Stimulated activated naive B cell treated with anti-CD40 and anti-IgM and Interleukin-4, amounts not matched to agents 10 μg/mL and 1 μg/mL and 100 μg/mL, for 72 hours (primary cell): ENCODE measurements at places on chromosomes 11 and 22.

- DNase-seq, result no peak
Observed at GRCh38 chr11:20362481-20362880, 1.0 kb upstream of the HTATIP2 start.

GRCh38 chr11:94170953-94171352 is 42.3 kb downstream of the PANX1 start:
- no peak for DNase-seq

DNA sequence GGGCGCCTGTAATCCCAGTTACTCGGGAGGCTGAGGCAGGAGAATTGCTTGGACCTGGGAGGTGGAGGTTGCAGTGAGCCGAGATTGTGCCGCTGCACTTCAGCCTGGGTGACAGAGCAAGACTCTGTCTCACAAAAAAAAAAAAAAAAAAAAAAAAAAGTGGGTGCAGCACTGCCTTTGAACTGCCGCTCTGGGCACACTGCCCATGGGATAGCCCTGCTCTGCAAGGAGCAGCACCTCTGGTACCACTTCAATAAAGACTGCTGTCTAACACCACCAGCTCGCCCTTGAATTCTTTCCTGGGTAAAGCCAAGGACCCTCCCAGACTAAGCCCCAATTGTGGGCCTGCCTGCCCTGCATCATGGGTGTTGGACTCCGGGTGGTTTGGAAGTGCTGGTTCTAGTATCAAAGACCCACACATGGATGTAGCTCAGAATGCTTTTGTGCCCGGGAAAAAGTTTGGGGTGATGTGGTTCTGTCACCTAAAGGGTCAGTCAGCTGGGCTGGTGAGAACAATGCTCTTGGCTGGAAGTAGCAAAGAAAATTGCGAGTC is 444.3 kb downstream of the TBC1D22A start:
- no peak for DNase-seq

DNA sequence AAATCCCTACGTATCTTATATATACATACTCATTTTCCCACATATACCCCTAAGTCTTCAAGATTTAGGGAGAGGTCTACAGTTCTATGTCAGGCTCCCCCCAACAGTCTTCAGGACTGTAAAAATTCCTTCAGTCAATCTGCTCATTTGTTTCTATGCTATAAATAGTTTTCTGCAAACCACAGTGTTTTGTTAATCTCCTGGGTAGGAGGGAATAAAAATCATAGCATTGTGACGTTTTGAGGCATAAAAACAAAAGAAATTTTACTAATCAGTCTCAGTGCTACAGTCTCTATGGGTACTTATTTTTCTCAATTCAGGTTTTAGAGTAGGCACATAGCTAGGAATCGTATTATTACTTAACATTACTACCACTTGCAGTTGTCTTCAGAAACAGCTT is 552.8 kb upstream of the LRRC4C start:
- DNase-seq, result no peak

DNA sequence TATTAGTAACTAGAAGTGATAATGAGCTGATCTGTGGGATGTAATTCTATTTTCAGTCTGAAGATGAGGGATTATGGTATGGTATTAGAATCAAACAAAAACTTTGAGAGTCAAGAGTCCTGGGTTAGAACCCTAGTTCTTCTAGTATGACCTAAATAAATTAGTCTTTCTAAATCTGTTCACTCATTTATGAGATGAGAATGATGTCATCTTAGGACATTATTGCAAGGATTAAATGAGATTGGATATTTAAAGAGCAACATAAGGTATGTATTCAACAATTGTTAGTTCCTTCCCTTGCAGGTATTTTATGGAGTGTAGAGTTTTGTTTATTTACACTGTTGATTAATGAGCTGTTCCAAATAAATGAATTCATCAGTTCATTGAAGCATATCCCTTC is 21.8 kb downstream of the EMSY start:
- no peak for DNase-seq

- no peak for DNase-seq
Observed at GRCh38 chr11:82995235-82995634, 76.5 kb downstream of the RAB30 start.
